H9 (cell line): ENCODE measurements at places on chromosomes 4 and X.

GRCh38 chrX:66110112-66110511 lies 53.9 kb upstream of the HEPH start:
- DNase-seq, result peak; percentile 20

DNA sequence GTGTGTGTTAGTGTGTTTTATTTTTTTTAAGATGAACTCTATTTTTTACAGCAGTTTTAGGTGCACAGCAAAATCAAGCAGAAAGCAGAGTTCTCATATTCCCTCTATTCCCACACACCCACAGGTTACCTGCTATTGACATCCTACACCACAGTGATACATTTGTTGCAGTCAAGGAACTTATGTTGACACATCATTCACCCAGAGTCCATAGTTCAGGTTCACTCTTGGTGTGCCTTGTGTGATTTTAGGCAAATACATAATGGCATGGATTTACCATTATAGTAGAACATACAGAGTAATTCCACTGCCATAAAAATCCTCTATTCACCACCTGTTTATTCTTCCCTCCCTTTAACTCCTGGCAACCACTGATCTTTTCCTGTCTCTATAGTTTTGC lies 28.7 kb downstream of the DIAPH2 start:
- no peak for DNase-seq

DNA sequence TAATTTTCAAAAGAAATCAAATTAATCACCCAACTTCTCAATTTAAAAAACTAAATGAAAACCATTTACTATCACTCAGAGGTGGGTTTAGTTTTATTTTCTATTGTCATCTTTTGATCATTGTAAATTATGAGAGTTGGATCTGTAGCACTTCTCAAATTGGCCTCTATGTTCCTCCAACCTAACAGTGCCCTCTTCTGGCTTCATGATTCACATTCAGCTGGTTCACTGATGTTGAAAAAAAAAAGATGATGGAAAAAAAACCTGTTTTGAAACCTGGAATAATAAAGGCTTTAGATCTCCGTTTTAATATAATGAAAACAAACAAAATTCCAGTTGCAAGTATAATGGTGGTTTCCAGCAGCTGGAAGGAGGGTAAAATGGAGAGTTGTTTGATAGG lies 2.4 kb upstream of the NBDY start:
- DNase-seq, result no peak

DNA sequence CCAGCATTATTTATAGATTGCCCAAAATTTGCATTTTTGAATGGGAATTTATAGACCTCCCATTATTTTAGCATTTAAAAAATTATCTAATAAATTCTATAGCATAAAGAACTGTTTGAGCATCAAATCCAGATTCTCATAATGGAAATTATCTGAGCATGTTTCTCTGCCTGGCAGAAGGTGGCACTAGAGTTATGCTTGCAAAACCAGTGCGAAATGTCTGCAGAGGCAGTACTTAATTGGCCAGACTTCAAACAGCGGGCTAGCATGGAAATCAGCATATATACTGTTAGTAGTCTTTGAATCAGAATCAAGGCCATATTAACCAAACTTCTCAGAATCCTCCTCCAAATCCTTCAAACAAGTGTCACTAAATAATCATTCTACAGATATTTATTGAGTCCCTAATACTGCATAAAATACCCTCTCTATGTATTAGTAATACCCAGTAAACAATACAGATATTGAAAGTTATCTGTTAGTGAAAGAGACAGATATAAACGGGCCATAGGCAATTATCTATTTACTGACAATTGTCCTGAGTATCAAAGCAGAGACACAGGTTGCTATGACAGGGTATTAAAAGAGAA lies 78.7 kb upstream of the DCLK2 start:
- no peak for DNase-seq

DNA sequence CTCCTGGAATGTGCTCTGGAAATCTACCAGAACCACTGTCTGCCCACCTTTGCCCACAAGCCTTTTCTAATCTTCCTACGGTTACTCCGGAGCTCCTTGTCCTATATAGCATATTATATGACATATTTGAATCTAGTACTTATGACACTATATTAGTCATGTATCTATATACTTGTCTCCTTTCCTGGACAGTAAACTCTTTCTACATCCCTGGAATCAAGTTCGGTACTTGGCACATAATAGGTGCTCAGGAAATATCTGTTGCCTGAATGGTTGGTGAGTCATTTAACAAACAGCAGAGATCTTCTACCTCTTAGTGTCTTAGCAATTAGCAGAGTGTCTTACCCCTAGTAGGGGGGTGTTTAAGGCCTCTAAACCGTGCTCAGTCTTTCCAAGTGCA lies 123.6 kb downstream of the RELL1 start:
- no peak for DNase-seq

GRCh38 chr4:6420972-6421371 lies 51.4 kb downstream of the PPP2R2C start:
- no peak for DNase-seq

GRCh38 chr4:19193274-19193981 lies 1058.3 kb upstream of the SLIT2 start:
- no peak for DNase-seq

DNA sequence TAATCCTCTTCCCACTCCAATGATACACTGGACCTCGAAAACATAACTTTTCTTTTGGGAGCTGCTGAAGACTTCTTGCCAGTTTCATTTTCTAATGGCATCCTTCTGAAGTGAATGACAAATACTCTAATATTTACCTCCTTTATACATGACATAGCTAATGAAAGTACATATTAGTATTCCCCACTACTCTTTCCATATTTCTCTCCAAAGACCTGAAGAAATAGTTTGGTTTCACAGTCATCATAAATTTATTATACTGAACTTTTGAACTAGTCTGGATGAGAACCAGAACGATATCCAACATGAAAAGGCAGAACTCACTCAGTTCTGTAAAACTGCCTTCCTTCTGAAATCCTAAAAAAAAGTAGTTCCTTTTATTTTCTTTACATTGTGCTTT lies 139.1 kb downstream of the GPC3 start:
- no peak for DNase-seq

DNA sequence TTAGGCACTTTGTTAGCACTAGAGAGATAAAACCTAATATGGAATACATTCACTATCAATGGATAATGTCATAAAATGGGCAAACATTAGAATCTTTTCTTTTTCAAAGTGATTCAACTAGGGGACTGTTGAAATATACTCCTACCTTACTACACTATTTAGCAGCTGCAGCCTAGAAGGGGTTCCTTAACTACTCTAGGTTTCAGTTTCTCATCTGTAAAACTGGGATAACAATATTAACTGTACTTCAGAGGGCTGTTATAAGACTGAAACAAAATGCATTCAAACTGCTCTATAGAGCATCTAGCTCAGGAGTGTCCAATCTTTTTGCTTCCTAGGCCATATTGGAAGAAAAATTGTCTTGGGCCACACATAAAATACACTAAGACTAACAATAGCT lies 147.4 kb downstream of the CDS1 start:
- DNase-seq, result no peak

DNA sequence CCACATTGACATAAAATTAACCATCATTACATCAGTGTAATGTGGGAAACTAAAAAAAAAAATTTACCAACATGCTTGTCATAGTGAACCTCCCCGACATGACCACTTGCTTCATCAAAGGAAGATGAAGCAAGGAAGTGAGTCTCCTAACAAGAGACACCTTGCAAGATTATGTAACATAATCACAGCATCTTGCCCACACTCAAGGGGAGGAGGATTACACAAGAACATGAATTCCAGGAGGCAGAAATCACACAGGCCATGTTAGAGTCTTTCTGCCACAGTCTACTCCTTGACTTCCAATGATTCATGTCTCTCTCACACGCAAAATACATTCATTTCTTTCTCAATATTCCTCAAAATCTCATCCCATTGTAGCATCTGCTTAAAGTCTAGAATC lies 93.3 kb downstream of the AKAP4 start:
- DNase-seq, result no peak

GRCh38 chr4:37981844-37982720 lies 21.9 kb downstream of the PTTG2 start:
- no peak for DNase-seq

- no peak for DNase-seq
Measured at GRCh38 chrX:29911673-29912072, 303.7 kb upstream of the MAGEB2 start.

DNA sequence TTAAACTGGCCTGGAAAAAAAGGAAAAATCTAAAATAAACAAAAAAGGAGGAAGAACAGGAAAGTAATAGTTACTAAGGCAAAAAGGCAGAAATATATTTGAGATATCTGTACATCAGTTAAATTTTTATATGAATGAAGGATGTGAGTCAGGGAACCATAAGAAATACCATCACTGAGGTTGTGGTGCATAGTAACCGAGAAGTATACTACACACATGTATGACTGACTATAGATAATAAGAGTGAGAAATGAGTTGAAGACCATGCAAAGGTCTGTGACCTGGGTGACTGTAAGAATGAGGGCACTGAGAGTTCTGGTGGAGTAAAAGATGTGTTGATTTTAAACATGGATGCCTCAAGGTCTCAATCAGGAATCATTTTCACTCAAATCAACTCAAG lies 220.6 kb upstream of the FAM241A start:
- DNase-seq, result no peak

- DNase-seq, result no peak
Measured at GRCh38 chr4:124429746-124430250, 282.7 kb downstream of the ANKRD50 start.

GRCh38 chr4:80913381-80913780 lies 117.1 kb upstream of the BMP3 start:
- DNase-seq, result no peak

- DNase-seq, result no peak
Measured at GRCh38 chrX:67612231-67612630, 68.4 kb downstream of the AR start.

- no peak for DNase-seq
Measured at GRCh38 chr4:159012381-159012780, 90.5 kb upstream of the RAPGEF2 start.

- DNase-seq, result no peak
Measured at GRCh38 chr4:22407361-22407760, 108.5 kb downstream of the ADGRA3 start.

- DNase-seq, result no peak
Measured at GRCh38 chr4:176308441-176308840, 11.3 kb upstream of the SPCS3 start.

DNA sequence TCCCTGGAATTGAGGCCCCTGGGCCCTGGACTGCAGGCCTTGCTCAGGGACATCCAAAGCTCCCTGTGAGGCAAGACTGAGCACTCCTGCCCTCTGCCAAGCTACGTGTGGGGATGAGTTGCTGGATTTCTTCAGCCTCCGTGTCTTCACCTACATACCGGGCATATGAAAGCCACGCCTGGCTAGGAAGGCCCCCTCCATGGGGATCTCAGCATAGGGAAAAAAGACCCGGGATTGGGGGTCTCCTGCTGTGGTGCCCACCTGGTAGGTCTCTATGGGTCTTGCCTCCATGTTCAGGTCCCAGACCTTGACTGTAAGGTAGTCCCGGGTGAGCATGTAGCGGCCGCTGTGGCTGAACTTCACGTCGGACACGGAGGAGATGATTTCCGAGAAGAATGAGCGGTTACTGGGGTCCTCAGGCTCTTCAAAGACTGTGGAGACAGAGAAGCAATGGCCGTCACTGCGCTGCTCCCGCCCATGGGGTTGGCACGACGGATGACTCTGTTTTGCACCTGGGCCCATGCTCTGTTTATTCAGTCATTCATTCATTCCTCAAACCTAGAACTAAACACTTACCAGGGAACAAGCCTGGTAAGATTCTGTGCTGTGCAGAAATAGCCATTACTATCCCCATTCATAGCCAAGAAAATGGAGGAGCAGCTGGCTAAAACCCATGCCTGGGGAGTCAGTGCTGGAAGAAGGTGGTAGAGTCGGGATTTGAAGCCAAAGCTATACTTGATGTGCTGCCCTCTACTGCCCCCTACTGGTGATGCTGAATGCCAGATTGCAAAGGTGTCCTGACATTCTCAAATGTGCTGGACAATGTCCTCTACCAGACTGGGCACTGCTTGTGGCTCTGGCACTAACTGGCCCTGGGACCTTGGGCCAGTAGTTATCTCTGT lies 63.9 kb downstream of the WFS1 start:
- DNase-seq, result no peak

- no peak for DNase-seq
Measured at GRCh38 chr4:133588306-133588705, 439.2 kb downstream of the PCDH10 start.

GRCh38 chrX:110440016-110440805 lies 81.6 kb downstream of the RTL9 start:
- no peak for DNase-seq

DNA sequence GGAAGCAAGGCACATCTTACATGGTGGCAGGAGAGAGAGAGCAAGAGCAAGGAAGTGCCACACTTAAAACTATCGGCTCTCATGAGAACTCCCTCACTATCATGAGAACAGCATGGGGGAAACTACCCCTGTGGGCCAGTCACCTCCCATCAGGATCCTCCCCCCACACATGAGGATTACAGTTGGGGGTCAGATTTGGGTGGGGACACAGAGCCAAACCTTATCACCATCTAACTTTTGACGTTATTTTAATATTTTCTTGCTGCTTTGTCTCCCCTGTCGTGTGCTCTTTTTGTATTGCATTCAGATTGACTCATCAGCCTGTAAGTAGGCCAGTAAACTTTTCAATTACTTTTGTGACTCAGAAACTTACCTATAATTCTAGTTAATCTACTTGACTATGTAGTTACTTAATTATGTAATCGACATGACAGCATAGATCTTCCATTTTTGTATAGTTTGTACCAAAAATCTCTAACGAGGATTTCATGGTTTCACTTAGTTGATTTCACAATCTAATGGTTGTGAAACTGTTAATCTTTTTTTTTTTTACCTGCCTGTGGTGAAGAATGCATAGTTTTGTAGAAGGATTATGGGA lies 18.3 kb downstream of the STIM2 start:
- DNase-seq, result no peak

- DNase-seq, result no peak
Measured at GRCh38 chr4:59598330-59598618, 1601.9 kb upstream of the ADGRL3 start.

- DNase-seq, result no peak
Measured at GRCh38 chrX:104665691-104666090, 99.7 kb downstream of the IL1RAPL2 start.

- DNase-seq, result no peak
Measured at GRCh38 chr4:8201321-8201781, 2.3 kb downstream of the SH3TC1 start.

DNA sequence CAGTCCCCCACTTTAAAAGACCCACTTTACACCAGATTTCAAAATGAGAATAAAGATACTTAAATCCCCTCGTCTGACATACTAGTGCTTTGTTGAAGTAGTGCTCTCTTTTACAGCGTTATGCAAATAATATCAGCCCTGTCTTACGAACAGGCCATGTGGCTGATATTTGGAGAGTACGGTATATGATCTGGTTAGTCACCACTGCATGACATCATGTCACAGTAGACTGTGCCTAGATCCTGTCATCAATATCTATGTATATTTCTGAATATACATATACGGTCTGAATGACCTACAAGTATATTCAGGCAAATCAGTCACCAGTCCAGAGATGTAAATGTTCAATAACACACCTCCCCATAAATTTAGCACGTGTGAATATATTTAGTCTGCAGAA lies 25.4 kb upstream of the XAGE1B start:
- no peak for DNase-seq
